ENCODE measurements at places on chromosomes 11 and 22. TPM values are rescaled to one million over a fixed set of nuclear protein-coding genes. Genes with fewer than 3 reads are reported as not detected.

GRCh38 chr11:128775468-128775867, 81.6 kb downstream of the FLI1 start:
- DNase-seq, result no peak

- no peak for DNase-seq
Measured at GRCh38 chr11:30312243-30312642, 10.7 kb upstream of the ARL14EP start.

VSIG2 gene
- total RNA-seq, result not detected

GRCh38 chr11:91248199-91248807, 976.3 kb upstream of the FAT3 start:
- no peak for DNase-seq

C11orf86 gene
- total RNA-seq, result not detected

All from MG63 (cell line).